Retina (tissue), 1 donor: ENCODE measurements at places on chromosomes 2 and 18.

- no peak for DNase-seq
These were observed 249.9 kb upstream of the RBBP8 start for GRCh38 chr18:22683196-22683676.

- no peak for DNase-seq
These were observed 247.1 kb upstream of the NT5C1B start for GRCh38 chr2:18836436-18836835.

DNA sequence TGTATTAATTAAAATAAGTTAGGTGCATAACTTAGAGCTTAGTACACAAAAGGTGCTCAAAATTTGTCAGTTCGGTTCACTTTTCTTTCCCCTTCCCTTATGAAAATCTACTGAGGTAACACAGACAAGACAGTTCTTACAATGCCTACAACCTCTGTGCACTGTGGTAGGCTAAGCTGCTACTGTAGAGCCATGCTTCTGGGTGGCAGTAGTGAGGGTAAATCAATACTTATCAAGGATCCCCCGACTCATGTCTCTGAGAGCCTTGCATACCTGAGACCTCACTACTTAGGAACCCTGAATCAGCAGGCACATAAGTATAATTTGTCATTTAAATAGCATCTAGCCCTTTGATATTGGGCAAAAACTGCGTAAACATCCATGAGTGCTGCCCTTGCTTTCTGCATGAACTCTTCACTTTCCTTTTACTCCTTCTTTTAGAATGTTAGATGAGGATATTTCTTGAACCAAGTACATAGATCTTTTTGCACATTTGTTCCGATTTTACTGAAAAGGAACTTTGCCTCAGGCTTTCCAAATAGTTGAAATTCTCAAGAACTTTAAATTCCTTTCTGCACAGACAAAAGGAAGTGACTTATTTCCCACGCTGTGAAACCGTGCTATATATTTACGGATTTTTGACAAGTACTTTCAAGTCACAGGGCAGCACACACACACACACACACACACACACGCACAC lies 234.4 kb downstream of the TRIB2 start:
- no peak for DNase-seq

DNA sequence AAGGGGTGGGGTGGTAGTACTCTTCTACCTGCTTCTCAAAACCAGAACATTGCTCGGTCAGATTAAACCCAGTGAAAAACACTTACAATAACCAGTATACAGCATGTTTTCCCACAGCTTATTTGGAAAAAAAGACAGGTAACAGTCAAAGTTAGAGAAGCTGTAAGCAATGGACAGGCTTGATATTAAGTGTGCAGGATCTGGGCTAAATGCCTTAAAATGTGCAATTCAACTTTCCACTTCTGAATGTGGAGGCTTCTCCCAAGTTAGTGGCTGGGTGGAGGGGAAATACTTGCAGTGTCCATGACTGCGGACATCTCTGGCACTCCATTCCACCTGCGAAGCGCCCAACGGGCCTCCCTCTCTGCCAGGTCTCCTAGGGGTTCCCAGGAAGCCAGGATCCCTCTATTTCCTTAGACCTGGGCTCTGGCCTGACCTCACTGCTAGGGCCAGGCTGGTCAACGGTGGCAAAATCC lies 5.3 kb downstream of the ZEB2 start:
- no peak for DNase-seq

DNA sequence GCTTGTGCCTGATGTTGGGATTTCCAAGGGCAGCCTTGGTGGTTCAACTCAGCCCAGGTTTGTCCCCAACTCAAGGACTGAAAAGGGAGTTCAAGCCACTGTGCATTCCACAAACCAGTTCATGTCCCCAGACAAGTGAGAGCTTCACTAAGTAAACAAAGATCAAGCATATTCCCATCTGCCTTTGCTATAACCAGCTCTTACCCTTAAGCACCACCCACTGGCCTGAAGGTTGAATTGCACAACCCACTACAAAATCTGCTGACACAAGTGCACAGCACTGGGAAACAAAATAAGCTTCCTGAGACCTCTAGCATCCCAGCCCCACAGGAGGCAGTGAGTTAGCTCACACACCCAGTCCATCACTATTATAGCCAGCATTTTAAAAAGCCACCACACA lies 516.7 kb downstream of the NR4A2 start:
- DNase-seq, result no peak
